Tibial nerve (tissue), 4 donors: ENCODE measurements at places on chromosomes 6 and 20.

DNA sequence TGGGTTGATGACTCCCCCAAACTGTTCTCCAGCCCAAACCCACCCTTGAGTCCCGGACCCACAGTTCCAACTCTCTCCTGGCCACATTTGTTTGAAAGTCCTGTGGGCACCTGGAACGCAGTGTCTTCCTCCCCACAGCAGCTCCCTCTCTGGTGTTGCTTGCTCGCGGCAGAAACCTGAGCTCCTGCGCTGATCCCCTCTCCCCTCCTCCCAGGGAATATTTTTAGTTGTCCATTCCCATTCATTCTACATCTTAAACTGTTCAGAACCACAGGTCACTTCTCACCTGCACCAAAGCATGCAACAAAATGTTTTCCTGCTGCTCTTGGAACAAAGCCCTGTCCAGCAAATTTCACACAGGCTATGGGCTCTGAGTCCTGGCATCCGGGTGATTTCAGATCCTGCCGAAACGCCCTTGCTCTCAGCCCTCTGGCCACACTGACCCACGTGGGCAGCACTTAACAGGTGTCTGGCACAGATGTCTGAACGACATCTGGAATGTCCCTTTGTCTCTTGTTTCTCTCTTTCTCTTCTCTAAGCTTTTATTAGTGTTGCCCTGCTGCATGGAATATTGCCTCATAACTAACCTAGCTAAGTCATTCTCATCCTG, 27.0 kb upstream of the PMEPA1 start:
- DNase-seq, result no peak

DNA sequence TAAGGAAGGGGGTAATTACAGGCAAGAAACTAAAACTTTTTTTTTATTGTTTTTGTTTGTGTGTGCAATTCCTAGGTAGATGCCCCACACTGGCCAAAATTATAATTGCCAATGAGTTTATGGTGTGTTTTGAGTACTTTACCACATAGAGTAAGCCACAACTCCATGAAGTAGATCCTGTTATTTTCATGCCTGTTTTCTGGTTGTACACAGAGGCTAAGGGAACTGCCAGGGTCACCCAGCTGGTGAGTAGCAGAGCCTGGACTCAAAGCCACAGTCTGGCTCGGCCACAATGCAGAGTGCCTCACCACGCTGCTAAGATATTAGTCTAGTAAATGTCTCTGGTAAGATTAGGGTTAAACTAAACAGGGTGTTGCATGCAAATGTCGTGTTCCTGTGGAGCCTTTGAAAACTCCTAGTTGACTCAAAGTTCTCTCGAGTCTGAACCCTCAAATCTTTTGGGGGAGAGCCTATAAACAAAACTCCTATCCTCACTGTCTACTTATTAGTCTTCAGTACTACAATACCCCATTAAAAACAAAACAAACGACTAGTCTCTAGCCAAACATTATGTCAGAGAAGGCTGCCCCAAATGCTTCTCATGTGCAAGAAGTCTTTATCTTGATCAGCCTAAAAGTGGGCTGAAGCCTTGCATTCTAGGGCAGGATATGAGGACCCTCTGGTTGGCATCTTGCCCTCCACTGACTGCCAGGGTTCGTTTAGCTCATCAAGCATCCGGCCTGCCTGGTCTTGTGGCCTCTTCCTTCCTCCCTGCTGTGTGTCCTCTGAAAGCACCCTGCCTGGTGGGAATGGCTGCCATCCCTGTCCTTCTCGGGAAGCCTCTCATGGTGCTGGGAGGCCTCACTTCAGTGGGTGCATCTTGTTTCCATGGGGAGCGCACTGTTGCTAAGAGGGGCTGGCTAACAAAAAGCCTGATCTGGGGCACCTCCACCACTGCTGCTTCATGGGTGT, 4.2 kb downstream of the DUSP22 start:
- DNase-seq, result no peak

- no peak for DNase-seq
Observed at GRCh38 chr20:24831232-24831631, 117.8 kb upstream of the CST7 start.

GRCh38 chr20:48750941-48751635, 76.7 kb downstream of the PREX1 start:
- DNase-seq, result no peak

GRCh38 chr6:111485342-111485741, 2.3 kb upstream of the REV3L start:
- no peak for DNase-seq

DNA sequence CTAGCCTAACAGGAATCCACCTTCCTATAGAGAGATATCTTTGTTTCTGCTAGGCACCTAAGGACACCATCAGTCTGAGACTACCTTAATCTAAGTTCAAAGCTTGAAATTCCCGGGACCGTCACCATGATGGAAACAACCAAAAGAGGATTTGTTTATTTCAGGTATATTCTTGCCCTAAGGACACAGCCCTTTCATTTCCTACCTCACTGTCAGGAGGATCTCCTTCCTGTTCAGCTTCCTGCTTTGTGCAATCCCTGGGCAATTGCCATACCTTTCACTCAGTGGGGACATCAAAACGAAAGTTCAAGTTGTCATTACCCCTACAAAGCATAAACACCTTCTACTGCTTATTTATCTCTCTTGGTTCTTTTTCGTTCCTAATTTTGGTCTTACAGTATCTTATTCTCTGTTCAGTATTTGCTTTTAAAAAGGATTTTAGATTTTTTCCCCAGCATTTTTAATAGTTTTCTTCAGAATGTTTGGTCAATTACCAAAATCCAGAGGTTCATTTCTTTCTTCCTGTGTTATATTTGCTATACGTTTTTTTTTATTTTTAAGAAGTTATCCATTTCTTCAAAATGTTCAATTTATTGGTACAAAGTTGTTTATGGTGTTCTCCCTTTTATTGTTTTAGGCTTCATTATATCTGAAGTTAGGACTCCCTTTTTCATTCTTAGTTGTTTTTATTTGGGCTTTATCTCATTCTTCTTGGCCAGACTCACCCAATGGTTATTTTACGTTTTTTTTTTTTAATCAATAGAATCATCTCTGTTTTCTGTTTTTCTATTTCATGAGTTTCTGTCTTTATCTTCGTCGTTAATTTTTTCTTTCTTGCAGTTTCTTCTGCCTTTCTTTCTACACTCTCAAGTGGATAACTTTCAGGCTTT, 13.0 kb upstream of the TBPL1 start:
- no peak for DNase-seq

DNA sequence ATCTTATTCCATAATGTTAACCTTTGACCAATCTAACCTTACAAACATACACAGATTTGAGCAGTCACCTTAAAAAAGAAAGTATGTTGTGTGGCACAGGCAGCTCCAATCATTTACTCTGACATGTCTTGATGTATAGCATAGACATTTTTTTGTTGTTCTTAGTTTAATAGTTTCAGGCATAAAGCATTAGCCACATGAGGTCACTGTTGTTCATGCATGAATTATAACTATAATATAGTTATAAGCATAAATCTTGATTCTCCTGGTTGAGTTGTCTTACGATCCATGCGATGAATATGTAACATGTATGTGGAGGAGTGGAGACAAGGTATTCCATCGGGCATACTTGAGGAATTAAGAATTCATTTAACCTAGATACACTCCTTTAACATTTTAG, 26.1 kb upstream of the NKAIN2 start:
- no peak for DNase-seq

GRCh38 chr6:64520050-64520449, 884.4 kb downstream of the PHF3 start:
- no peak for DNase-seq

DNA sequence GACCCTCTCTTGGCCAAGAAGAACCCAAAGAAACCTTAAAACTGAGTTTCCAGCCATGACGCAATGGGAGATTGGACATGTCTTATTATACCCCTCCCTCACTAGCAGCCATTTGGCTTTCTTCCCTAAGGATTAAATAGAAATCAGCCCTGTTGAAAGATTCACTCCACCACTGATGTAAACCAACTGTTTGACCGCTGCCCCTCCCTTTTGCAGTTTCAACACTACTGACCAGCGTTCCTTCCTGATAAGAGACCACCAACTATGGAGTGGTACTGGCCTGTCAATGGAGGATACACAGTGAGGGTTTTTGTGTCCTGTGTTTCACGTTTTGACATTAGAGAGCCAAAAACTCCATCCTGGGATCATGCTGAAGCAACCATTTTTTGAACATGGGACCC, 53.2 kb upstream of the CD2AP start:
- no peak for DNase-seq

DNA sequence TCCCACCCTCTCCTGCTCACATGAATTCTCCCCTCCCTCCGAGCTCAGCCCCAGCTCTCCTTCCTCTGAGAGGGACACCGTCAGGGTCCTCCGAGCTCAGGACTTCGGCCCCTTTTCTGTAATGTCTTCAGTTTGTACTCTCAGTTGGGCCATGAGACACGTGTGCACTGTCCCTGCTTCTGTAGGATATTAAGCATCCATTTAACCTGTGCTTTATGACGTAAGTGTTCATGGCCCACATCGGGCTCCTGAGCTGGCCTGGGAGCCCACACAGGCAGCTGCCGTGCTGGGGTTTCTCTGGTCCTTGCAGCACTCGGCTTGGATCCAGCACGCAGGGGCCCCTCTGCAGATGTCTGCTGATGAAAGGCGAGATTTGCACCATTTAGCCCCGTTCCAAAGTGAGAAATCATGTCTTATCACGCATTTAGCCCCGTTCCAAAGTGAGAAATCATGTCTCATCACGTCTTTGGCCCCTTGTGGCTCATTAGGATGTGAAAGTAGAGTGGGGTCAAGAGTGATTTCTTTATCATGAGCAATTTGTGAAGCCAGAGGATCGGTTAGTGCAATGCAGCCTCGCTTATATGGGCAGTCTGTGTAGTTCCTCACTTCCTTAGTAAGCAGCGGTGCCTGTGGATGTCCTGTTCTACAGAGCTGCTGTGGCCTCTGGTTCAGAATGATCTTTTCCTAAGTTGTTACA, 25.3 kb downstream of the DUSP22 start:
- DNase-seq, result no peak

DNA sequence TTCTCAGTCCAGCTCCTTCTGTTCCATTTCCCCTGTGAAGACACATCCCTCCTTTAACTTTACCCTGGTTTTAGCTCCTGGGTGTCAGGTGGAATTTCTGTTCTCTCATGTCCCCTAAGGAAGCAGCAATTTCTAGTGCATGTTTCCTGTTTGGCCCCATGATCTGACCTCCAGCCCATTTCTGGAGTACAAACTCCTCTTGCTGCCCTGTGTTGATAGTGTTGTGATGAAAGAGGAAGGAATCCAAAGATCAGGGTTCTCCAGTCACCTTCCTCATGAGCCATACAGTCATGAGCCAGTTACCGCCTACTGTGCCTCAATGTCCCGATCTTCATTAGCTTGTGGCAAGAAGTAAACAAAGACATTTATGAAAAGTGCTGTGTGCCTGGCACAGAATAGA, 97.4 kb downstream of the PHACTR1 start:
- no peak for DNase-seq

DNA sequence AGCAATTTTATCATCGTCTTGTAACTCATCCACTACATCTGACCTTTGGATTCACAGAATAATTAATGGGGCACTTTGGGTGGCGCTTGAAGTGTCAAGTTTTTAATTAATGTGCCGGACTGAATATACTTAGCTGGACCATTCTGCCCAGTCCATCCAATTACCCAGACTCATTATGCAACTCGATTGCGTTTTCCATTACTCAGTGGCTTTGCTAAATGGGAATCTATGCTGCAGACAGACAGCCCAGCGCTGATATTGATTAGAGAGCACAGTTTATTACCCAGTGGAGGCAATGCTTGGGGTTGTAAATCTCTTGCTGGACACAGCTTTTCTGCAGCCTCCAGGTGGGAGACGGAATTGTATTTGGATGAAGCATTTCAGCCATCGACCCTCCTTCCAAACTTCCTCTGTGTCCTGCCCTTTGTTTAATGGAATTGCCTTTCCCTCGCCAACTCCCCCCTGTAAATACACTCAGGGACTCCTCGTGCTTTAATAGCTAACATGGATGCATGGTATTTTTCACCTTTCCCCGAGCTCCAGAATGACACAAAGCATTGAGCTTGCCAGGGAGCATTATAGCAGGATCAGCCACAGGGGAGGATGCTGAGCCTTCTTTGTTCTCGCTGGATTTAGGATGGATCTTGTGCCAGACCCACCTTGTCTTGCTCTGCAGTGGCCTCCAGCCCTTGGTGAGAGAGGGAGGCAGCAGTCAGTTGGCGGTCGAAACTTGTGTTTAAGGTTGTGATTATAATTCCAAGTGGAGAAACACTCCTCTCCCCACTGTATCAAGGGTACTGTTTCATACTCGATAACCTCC, 59.7 kb downstream of the EDN3 start:
- no peak for DNase-seq

GRCh38 chr6:107488875-107489635, 862 bp upstream of the SOBP start:
- peak; percentile 16 for DNase-seq

GRCh38 chr20:19554666-19555065, 203.4 kb upstream of the RIN2 start:
- no peak for DNase-seq

DNA sequence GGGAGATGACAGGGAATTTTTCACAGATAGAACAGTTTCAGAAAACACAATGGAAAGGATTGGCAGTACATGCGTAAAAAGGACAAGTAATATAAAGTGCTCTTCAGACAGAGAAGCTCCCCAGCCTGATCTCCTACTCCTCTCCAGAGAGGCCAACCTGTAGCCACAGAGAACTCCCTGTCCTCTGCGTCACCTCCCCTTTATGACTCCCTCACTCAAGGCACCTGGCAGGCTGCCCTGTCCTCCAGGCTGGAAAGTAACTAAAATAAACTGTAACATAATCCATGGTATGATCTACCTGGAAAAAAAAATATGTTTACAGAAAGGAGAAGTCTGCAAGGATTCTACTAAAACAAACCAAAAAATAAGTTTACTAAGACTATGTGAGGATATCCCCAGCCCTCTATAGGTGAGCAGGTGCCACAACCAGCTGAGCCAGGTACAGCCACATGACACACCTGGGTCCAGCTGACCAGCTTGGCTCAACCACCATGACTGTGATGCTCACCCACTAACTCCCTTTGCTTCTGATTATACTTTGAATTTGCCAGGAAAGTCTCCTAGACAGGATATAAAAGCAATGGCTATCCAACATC, 29.2 kb downstream of the MBOAT1 start:
- no peak for DNase-seq

DNA sequence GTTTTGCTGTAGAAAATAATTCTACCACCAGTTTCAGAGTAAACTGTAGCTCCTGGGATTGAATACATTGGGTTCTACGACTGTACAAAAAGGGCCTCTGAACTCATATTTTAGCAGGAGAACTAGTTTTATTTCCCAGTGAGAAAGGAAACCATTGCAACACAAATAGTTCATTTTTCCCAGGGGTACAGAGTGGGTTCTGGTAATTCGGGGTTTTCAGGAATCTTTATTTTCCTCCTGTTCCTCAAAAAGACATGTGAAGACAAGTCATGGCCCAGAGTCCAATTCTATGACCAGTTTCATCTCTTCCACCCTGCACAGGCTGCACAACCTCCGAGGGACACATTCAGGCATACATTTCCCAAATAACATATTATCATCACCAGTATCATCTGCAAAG, 222.1 kb downstream of the HIVEP2 start:
- no peak for DNase-seq

- no peak for DNase-seq
Observed at GRCh38 chr20:50982363-50982762, 23.7 kb downstream of the MOCS3 start.

GRCh38 chr6:21109391-21110178, 484.0 kb upstream of the SOX4 start:
- no peak for DNase-seq

- peak; percentile 56 for DNase-seq
Observed at GRCh38 chr6:151014404-151015100, 149.1 kb downstream of the MTHFD1L start.
